ENCODE measurements at places on chromosomes 4 and X.

DNA sequence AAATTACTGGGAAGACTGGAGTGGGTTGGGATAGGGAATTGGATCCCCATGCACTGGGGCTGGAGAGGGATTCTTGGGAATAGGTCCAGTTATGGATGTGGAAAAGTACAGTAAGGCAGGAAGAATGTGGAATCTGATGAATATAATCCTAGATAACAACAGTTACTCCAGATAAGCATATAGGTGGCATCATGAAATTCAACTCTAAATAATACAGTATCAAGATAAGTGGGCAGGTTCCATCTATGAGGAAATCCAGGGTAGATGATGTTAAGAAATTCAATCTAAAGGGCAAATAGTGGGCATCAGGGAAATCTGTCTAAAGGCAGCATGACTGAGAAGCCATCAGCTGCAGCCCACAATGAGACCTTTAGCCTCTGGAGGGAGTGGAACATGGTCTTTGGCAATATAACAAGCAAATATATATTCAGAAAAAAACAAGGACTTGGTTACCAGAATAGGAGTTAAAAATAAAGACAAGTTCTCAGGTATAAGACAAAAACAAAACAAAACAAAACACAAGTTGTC, 1.2 kb downstream of the DTHD1 start:
- DNase-seq = no peak

DNA sequence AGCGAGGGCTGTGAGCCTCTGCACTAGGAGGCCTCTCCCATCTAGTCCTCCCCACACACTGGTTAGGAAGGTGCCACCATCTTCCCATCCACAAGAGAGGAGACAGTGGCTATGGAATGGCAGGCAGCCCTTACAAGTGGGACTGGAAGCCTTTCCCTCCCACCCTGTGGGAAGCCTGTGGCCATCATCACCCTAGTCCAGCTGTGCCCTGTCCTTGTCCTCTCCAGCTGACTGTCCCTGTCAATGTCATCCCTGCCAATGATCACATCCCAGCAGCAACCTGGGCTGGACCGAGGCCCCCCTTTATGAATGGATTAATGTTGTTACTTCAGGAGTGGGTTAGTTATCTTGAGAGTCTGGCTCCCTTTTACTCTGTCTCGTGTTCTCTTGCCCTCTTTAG, 52.8 kb downstream of the NYX start:
- no peak for DNase-seq

DNA sequence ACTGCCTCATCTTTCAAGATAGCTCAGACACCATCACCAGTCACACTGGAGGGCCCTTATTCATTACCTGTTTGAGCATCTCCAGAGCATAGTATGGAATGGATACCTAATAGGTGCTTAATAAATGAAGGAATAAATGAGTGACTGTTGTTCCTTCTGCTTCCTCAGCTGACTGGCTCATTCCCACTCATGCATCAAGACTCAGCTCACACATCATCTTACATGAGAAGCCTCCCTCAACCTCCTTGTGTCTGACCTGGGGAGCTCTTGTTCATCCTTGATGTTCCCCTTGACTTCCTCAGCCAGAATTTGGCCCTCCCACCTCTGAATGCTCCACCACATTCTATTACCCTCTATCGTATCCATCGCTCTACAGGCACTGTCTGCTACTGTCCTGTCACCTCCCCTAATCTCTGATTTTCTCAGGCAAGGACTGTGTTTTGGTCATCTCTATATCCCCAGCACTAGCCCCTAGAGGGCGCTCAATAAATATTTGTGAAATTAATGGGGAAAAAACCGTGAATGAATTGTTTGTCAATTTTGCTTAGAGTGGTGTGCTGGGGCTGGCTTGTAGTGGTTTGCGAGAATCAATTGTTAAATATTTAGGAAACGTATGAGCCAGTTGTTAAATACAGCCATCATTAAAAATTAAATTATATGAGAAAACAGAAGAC, 88.3 kb downstream of the NHSL2 start:
- no peak for DNase-seq

- DNase-seq = no peak
Measured at GRCh38 chrX:1661922-1662221, 47.0 kb downstream of the ASMT start.

DNA sequence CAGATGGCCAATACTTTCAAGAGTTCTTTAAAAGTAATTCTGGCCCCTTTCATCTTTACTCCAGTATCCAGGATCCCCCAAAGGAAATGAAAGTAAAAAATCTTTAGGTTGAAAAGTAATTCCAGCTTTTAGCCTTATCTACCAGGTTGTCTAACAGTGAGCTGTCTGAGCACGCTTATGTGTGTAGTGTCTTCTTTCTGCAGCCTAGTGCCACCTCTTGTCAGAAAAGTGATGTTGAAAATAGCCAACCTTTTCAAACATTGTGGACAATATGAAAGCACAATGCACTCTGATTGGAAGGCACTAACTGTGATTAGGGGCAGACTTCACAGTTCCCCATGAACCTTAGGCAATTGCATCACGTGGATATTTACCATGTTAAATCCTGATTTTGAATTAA, 92.1 kb downstream of the RELL1 start:
- DNase-seq = no peak

GRCh38 chrX:11472381-11472780, 179.2 kb downstream of the AMELX start:
- DNase-seq = peak; percentile 32
